Activated T-cell treated with anti-CD3 and anti-CD28 coated beads, Interleukin-2, amount 50 U/mL, for 48 hours (primary cell): ENCODE measurements at places on chromosomes 2 and 18.
A peak's percentile ranks its signal among the peaks of the same experiment; 100 is the strongest.

DNA sequence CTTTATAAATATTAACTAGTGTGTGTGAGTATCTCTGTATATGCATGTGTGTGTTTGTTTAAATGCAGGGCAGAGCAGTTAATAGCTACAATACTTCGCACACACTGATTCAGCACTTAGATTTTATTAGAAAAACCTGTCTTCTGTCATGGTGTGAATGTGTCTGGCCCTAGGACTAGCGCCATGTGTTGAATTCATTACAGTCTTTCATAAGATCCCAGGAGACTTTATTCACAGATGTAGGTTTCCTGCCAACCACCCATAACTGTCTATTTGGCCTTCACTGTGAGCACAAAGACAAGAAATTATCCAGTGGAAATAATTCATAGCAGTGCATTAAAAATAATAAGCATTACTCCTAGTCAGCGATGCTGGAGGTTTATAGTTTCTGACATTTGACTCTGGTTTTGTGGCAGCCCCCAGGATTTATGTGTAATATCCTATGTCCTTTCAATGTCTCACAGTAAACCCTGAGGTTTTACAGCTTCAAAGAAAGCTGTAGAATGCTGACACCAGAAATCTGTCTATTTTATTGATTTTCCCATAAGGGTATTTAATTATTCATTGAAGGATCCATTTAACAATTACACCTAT lies 93.9 kb downstream of the ZNF804A start:
- no peak for DNase-seq

DNA sequence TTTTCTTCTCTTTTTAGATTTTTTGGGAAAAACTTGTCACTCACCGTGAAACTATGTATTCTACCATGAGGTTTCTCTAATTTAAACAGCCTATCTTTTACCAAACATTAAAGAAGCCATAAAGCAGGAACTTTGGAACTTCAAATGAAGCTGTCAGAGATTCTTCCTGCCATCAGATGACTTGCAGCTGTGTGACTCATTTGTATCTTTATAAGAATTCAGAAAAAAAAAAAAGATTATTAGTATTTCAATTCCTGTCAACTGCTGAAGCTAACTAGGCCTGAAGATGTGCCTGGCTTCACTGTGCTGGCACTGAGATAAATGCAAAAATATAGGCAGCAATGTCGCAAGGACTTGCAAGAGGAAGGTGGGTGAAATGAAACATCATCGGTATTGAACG lies 1399.1 kb upstream of the PIK3C3 start:
- DNase-seq = no peak

DNA sequence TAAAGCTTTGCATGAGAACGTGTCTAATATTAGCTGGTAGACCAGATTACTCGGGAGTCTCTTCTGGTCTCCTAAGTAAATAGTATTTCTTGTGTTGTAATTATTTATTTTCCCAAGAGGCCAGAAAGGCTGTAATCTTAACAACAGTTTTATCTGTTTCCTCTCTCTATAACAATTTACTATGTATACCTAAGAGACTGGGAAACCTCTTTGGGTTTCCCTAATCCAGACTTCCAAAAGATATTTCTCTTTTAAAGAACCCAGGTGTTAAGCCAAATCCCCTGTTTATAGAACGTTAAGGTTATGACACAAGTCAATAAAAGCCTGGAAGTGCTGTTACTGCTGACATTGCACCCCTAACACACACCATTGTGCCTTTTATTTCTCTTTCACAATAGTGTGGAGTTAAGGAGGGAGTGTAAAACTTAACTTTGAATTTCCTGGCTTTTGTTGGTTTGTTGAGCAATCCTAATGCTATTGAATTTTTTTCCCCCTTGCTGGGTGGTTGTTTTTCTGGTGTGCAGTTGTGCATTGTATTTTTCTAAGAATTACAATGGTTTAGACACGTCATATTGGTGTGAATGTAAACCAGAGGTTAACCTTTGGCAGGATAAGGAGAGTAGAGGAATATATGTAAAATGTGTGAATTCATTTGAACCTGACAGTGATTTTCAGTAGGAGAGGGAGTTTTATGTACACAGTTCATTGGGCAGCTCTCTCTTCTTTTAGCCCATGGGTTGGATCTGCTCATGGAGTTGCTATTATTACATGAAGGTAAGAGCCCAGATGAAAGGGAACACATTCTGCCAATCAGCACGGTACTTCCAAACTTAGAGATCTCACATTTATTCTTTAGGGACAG lies 192.8 kb downstream of the MTX2 start:
- DNase-seq = no peak

DNA sequence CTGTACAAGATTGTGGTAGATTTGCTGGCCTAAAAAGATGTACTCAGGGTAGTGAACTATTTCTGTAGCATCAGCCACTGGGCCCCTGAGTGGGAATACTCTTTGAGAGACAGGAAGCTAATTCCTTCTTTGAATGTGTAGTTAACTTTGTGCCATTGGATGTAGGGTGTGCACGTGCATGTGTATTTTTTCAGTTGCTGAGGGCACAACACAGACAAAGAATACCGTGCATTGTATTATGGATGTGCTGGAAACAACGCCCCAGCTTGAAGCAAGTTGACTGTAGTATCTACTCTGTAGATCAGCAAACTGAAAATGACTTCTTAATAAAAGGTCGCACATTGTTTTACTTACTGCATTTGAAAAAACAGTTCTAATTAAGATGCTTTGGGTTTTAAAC lies 14.1 kb downstream of the CRIM1 start:
- DNase-seq = no peak

- no peak for DNase-seq
Observed at GRCh38 chr2:11697103-11697871, 27.3 kb upstream of the NTSR2 start.

DNA sequence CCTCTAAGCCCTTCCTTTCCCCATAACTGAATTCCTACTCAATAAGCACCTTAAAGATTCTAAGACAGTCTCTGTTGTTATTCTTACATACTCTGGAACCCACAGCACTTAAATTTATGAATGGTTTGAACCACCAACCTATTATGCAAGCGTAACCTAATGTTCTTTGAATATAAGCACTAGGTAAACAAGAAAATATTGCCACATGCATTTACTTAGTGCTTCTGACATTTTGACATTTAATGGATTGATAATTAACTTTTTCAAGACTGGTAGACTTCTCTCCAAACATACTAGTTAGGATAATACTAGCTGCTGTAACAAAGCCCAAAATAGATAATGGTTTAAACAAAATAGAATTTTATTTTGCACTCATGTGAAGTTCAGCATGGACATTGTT lies 164.8 kb downstream of the ARHGAP15 start:
- DNase-seq = no peak

GRCh38 chr2:228927028-228928010 lies 343.8 kb downstream of the PID1 start:
- no peak for DNase-seq

GRCh38 chr2:120764991-120765677 lies 29.5 kb downstream of the GLI2 start:
- DNase-seq = no peak

GRCh38 chr2:48328942-48329723 lies 200.8 kb upstream of the STON1 start:
- DNase-seq = no peak

GRCh38 chr18:13613591-13614501 lies 112.5 kb downstream of the FAM210A start:
- peak; percentile 30 for DNase-seq

GRCh38 chr2:9473308-9473984 lies 905 bp upstream of the IAH1 start:
- DNase-seq = no peak

GRCh38 chr2:227500301-227500630 lies 28.3 kb downstream of the AGFG1 start:
- DNase-seq = no peak

- DNase-seq = no peak
Observed at GRCh38 chr18:36757081-36757480, 71.7 kb downstream of the TPGS2 start.

- no peak for DNase-seq
Observed at GRCh38 chr2:210199186-210199765, 26.0 kb downstream of the ACADL start.

- no peak for DNase-seq
Observed at GRCh38 chr2:158967731-158968395, 577 bp upstream of the TANC1 start.

DNA sequence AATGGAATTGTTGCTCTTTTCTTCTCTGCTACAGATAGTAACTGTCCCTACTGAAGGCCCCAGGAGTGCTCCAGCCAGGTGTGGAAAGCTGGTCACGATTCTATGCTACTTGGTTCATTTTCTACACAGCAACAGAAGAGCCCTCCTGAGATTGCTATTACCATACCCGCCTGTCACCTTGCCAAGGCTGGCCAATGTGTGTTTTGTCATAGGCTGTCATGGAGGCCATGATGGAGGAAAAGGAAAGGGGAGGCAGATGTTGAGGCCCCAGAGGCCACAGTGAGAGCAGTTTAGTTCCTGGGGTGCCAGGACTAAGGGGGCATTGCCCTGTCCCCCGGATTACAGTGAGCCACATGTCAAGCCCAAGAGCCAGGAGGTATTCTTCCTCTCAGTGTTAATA lies 952 bp downstream of the ELMOD3 start:
- no peak for DNase-seq

- no peak for DNase-seq
Observed at GRCh38 chr2:59027320-59027719, 786.2 kb upstream of the FANCL start.

- DNase-seq = no peak
Observed at GRCh38 chr2:73716543-73717250, 20.4 kb downstream of the TPRKB start.

GRCh38 chr2:181074457-181074856 lies 94.1 kb downstream of the UBE2E3 start:
- DNase-seq = no peak

GRCh38 chr18:75360215-75360614 lies 67.3 kb downstream of the SMIM21 start:
- DNase-seq = no peak

DNA sequence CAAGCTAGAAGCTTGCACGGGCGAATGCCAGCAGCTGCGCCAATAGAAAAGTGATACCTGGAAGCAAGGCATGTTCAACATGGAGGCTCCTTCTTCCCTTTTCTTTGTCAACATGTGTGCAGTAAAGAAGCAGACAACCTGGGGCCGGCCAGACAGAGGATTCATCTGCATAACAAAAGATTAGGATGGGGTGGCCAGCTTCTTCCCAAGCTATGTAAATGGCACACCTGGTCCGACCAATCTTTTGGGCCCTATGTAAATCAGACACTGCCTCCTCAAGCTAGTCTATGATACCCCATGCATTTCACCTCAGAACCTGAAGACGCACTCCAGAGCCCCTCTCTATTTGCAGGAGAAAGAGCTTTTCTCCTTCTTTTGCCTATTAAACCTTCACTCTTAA lies 66.4 kb upstream of the TGFA start:
- DNase-seq = no peak

DNA sequence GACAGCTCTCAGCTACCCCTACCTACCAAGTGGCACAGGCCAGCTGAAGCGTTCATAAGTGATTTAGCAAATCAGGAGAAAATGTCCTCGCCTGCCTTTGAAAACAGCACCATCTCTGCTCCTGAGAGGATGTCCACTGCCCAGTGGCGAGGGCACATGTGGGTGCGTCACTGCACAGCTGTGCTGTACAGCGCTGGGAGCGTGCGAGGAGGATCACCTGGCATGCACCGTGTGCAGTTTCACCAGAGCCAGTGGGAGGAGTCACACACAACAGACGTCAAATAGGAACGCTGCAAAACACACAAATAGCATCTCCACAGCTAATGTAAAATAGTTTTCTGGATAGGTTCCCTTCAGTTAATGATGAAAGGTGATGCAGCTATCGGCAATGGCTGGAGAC lies 154.1 kb downstream of the HDAC4 start:
- DNase-seq = no peak

GRCh38 chr2:238975408-238975807 lies 127.5 kb downstream of the TWIST2 start:
- no peak for DNase-seq

DNA sequence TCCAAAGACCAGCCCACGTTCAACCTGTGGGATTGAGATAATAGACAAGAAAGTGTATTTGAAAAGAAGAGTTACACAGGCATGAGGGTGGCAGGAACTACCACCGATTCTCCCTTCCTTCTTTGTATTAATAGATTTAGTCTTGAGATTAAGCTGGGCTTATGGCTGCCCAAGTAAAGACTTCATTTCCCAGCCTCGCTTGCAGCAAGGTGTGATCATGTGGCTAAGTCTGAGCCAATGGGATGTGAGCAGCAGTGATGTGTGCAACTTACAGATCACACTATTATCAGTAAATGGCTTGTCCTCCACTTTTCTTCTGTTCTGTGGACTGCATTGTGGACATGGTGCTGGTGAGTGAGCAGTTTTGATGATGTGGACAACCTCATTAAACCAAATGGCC lies 101.7 kb downstream of the POLR1A start:
- no peak for DNase-seq

- DNase-seq = no peak
Observed at GRCh38 chr2:30394096-30394495, 53.0 kb upstream of the LCLAT1 start.

- peak; percentile 25 for DNase-seq
Observed at GRCh38 chr2:200305797-200306195, 697 bp upstream of the SPATS2L start.

GRCh38 chr2:179410552-179411356 lies 146.1 kb upstream of the SESTD1 start:
- peak; percentile 25 for DNase-seq

GRCh38 chr2:120832296-120833070 lies 96.8 kb downstream of the GLI2 start:
- no peak for DNase-seq

DNA sequence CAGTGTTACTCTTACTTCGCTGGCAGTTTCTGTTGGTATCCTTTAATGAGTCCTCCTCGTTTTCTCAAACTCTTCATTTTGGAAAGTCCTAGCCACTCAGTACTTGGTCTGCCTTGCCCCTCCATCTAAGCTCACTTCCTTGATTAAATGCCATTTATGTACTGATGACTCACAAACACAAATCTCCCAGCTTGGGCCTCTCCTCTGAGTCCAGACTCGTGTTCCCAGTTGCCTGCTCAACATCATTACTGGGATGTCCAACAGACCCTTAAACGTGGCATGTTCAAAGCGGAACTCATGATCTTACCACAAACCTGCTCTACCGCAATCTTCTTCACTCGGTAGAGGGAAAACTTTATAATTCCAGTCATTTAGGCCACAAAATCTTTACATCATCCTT lies 13.8 kb upstream of the CCDC68 start:
- no peak for DNase-seq

GRCh38 chr2:212147921-212148513 lies 390.6 kb downstream of the ERBB4 start:
- DNase-seq = no peak
